NCI-H2081 treated with DMSO at 0.1 percent for 48 hours (cell line): ENCODE measurements at places on chromosomes 2 and 18.

GRCh38 chr2:232310121-232310520 lies 68.4 kb upstream of the ALPP start:
- no peak for DNase-seq

GRCh38 chr2:140630557-140630956 lies 1500.3 kb downstream of the LRP1B start:
- no peak for DNase-seq

GRCh38 chr2:105808423-105809096 lies 63.8 kb downstream of the NCK2 start:
- DNase-seq, result no peak

DNA sequence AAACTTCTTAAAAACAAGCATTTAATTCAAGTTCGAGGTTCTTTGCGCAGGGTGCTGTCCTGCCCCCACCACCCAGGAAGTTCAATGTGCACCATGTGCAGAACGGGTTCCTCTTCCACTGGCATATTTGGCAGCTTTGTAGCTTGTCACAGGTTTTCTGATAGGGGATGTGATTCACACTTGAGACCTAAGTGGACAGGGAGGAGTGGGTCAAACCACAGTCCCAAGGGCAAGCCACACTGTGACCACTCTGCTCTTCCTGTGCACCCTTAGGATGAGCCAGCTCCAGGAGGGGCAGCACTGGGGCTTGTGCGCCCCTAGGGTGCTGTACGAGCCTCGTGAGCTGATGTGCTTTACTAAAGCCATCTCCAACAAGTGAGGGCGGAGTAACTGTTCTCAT lies 82.5 kb downstream of the TGFA start:
- no peak for DNase-seq

GRCh38 chr2:51718881-51719280 lies 686.9 kb upstream of the NRXN1 start:
- no peak for DNase-seq

DNA sequence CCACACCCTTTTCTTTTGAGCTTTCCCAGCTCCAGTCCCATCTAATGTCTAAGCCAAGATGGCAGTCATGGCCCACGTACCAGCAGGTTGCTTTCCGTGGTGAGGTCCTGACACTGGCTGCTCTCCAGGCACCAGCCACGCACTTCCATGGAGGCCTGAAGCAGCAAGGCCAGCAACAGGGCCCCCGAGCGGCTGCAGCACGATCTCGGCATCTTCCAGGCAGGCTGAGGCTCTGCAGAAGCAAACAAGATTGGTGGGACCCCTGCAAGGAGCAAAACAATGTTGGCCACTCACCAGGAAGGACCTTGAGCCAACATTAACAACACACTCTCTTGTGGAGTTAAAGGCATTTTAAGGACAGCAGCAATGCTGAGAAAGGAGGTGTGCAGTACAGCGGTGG lies 3.8 kb downstream of the POMC start:
- DNase-seq, result no peak

GRCh38 chr18:78192054-78192453 lies 787.6 kb upstream of the SALL3 start:
- peak; percentile 44 for DNase-seq

- no peak for DNase-seq
Measured at GRCh38 chr2:239385096-239386000, 15.5 kb downstream of the HDAC4 start.

GRCh38 chr2:1591461-1591770 lies 152.9 kb downstream of the PXDN start:
- DNase-seq, result no peak

GRCh38 chr2:138071720-138072719 lies 107.7 kb downstream of the HNMT start:
- no peak for DNase-seq

DNA sequence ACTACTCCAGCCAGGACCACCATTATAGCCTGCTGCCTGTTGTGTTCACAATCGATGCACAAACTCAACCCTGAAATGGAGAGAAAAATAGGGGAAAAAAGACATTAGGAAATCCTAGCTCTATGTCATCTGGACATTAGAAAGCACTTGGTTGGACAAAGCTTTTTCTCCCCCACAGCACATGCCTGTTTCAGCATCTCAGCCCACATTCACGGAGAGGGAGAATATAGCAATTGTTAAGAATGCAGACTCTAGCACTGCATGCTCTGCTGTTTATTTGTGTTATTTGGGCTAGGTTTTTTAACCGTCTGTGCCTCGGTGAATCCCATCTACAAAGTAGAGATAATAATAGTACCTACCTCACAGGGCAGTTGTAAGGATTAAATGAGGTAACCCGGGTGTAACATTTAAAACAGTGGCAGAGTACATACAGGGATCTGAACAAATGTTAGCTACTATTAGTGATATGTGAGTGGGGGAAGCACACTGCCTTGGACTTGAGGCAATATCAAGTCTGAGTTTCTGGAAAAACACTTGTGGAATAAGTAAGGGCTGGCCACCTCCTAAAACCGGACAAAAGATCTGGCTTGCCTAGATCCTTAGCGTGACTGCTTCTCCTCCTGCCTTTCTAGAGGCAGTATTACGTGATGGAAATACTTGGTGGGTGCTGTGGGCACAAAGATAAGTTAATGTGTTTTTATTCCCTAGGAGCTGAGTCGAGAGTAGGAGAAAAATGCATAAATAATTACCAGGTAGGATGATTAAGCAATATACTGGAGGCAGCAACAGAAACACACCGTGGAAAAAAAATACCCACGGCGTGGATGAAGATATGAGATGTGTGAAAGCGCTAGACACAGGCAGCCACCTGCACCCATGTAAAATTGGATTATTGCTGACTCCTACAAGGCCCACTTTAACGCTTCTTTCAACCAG lies 1.0 kb upstream of the PPP1CB start:
- DNase-seq, result no peak

GRCh38 chr2:109272461-109272860 lies 143.5 kb downstream of the SH3RF3 start:
- no peak for DNase-seq

- DNase-seq, result no peak
Measured at GRCh38 chr2:36973320-36973719, 7.0 kb upstream of the STRN start.

DNA sequence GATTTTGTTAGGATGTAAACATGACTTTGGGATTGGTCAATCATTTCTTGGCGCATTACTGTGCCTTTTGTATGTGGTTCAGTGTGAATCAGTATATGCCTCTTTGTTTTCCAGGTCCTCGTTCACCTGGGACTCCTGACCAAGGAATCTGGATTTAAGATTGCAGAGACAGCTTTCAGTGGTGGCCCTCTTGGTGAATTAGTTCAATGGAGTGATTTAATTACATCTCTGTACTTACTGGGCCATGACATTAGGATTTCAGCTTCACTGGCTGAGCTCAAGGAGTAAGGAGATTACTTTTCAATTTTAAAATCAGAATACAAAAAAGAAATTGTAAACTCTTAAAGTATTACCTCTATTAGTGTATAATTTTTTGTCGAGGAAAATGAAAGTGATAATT lies 87.6 kb downstream of the MGAT5 start:
- no peak for DNase-seq

DNA sequence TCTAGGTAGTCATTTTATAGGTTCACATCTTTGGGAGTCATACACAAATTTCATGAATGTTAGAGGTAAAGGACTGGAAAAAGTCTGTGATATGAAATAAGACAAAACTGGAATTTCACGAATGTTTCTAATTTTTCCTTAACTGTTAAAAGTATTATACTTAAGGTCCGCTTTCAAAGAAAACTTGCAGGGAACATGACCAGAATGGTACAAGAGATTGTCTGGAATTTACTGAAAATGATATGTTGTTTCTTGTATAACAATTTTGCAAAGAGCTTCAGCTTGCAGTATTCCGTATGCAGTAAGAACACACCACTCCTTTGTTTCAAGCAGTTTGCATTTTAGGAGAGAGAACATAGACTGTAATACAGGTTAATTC lies 1.6 kb downstream of the DDX1 start:
- DNase-seq, result no peak

DNA sequence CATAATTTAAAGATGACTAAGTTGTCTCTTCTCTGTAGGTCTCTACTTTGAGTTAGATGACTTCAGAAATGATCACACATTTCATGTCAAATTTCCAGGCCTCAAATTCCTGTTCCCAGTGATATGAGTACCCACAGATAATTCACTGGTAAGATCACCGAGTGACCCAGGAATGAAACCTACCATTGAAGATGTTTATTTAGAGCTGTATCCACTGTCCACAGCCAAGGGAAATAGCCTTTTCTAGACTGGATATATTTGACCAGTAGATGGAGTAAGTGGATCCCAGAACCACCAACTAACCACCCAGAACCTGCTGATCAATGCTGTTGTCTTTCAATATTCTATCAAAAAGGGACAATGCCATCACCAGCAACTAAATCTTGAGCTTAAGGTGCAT lies 238.8 kb downstream of the SLC8A1 start:
- DNase-seq, result no peak

GRCh38 chr2:1884933-1885580 lies 140.7 kb upstream of the PXDN start:
- DNase-seq, result no peak

- DNase-seq, result no peak
Measured at GRCh38 chr18:48788373-48788772, 162.4 kb downstream of the SMAD7 start.

DNA sequence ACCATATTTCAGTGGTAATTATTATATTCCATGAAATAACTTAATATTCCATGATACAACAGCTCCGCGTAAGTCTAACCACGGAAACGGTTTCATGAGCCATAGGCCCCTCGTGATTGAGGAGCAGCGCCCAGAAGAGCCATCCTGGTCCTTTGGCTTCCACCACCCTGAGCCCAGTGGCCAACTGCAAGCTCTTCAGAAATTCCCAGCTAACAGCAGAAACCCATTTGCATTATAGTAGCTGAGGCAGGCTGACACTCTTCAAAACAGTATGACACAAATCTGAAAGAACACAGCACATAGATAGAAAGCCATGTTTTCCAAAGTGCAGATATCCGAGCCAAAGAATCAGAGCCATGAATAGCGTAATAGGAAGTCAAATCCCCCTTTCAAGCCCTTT lies 120.9 kb upstream of the NFATC1 start:
- DNase-seq, result no peak

- no peak for DNase-seq
Measured at GRCh38 chr18:30451981-30452380, 590.6 kb downstream of the DSC3 start.
